ENCODE measurements at places on chromosomes 5 and 9. TPM values are rescaled to one million over a fixed set of nuclear protein-coding genes. Genes with fewer than 3 reads are reported as not detected.

Gene CDC20B
- polyA plus RNA-seq: 6.6 TPM

- peak; percentile 75 for DNase-seq
These were observed 718 bp upstream of the TMEM215 start for GRCh38 chr9:32782476-32783167.

DNA sequence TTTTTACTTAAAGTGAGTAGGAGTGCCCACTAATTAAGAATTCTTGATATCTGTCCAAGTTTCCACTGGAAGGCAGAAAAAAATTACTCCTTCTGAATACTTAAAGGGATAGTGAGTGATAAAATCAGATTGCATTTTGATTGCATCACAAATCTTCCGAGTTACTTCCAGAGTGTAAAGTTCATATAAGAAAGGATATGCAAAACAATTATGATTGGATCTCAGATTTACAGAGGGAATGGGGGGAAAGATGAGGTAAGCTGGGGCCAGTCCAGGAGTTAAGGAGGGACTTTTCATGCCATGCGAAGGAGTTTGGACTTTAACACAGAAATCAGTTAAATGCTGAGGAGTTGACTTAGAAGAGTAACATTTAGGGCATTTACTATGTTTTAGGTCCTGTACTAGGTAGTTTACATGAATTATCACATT is 9.3 kb upstream of the RNF145 start:
- no peak for DNase-seq

Gene CCNO
- 4.6 TPM for polyA plus RNA-seq

DNA sequence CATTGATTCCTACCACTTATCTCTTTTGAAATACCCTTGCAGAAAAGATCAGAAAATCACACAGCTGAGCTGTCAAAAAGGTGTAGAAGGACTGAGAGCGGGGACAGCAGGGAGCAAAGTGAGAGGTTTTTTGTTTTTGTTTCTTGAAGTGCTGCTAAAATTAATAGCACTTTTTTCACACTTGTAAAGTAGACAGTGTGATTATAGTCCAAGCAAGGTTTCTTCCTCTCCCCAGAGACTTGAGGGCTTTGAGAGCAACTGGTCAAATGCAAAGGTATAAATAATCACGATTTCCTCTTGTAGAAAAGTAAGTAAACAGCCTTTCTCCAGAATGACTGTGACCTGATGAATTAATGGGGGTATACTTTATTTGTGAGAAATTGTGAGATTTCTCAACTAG is 326.9 kb downstream of the ZNF608 start:
- DNase-seq: no peak

DNA sequence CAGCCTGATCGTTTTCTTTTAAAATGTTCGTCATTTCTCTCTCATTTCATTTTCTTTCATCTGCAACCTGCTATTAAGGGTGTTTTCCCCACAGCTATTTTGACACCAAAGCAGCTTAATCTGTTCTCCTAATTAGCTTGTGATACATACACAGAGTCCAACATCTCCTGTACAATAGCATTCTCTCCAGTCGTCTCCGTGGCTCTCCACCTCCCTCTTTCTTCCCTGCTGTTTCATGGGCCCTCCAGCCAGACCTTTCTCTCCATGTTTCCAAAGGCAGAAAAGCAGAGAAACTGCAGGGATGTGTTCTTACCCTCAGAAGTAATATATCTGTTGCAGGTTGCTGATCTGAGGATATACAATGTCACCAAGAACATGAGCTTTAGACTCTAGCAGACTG is 88.8 kb upstream of the SPOCK1 start:
- no peak for DNase-seq

- DNase-seq: no peak
These were observed 20.7 kb downstream of the FBXW5 start for GRCh38 chr9:136923881-136924280.

All from left lung (tissue), 14 donors.